Heart left ventricle (tissue), 16 donors: ENCODE measurements at places on chromosomes 12 and 14. TPM values are rescaled to one million over a fixed set of nuclear protein-coding genes. Genes with fewer than 3 reads are reported as not detected.

GRCh38 chr14:103563844-103564505 lies 1.2 kb downstream of the COA8 start:
- peak overlapping the region; percentile 85 for H3K4me3 ChIP-seq
- no peak overlapping the region for H3K27ac ChIP-seq
- H3K4me1 ChIP-seq, result peaks cover 56% of the 10 kb centered on the region
- peaks cover 2% of the 10 kb centered on the region for H3K36me3 ChIP-seq
- DNase-seq, result no peak
- no peaks in the 10 kb centered on the region for H3K27me3 ChIP-seq

DNA sequence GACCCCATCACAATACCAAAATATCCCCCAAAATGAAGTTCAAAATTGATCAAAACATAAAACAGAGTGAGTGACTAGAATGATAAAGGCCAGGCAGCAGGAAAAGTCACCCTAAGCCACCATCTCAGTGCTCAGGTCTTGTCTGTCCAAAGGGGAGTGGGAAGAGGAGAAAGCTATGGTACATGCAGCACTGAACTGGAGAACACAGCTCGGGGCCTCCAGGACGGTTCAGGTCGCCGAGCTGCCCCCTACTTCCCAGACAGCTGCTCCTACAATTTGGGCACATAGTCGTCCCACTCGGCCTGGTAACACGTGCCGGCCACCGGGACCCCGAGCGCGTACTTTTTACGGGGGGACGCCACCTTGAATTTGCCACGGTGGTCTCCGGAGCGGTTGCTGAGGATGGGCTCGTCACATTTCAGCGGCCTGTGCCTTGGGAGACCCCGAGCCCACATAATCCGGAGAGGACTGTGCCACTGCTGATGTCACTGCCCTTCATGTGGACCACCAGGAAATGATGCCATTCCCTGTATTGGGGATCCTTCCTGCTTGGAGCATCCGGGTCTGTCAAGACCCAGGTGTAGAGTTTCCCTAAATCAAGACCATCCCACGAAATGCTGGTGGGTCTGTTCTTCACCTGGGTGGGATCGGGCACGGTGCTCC lies 31.6 kb downstream of the AK7 start:
- H3K4me1 ChIP-seq, result peaks cover 4% of the 10 kb centered on the region
- no peaks in the 10 kb centered on the region for H3K27me3 ChIP-seq
- no peak overlapping the region for H3K27ac ChIP-seq
- H3K36me3 ChIP-seq, result no peaks in the 10 kb centered on the region
- no peak for DNase-seq
- H3K4me3 ChIP-seq, result peak overlapping the region; percentile 47

DNA sequence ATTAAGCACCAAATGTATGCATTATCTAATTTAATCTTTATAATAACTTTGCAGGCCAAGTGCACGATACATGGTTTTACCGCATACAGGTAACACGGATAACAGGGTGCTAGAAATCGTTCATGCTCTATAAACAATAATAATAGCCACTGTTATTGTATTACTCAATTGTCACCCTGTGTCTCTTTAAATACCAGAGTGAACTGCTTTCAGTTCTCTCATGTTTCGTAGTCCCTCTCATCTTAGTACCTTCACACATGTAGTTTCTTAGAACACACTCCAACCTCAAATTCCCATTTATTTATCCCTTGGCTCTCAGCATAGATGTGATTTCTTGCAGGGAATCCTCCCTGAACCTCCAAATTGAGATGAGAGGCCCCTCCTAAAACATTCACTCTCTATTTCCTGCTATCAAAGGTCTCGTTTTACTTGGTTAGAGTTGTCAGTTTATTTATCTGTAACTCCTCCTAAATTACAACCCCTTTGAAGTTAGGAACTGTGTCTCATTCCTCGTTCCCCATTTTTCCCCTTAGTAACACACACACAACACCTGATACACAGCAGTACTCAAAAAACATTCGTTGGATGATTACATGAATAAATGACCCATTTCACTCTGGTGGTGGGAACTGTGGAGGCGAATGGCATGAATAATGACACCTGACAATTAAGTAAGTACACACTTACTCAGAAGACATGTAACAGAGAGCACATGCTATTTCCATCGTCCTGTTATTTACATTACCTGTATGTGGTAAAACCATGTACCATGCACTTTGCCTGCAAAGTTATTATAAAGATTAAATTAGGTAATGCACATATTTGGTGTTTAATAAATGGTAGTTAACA lies 134.6 kb downstream of the BTG1 start:
- no peaks in the 10 kb centered on the region for H3K27me3 ChIP-seq
- no peaks in the 10 kb centered on the region for H3K4me1 ChIP-seq
- H3K27ac ChIP-seq, result no peak overlapping the region
- no peak overlapping the region for H3K4me3 ChIP-seq

GRCh38 chr12:53200107-53200457 lies 7.0 kb downstream of the ITGB7 start:
- H3K4me1 ChIP-seq, result no peaks in the 10 kb centered on the region
- no peaks in the 10 kb centered on the region for H3K36me3 ChIP-seq

IAPP gene
- not detected for polyA plus RNA-seq

- peaks cover 92% of the 10 kb centered on the region for H3K36me3 ChIP-seq
- no peak for DNase-seq
- no peaks in the 10 kb centered on the region for H3K27me3 ChIP-seq
- H3K4me3 ChIP-seq, result no peak overlapping the region
- H3K4me1 ChIP-seq, result no peaks in the 10 kb centered on the region
Measured at GRCh38 chr12:110379197-110379596, 24.3 kb downstream of the ANAPC7 start.

DNA sequence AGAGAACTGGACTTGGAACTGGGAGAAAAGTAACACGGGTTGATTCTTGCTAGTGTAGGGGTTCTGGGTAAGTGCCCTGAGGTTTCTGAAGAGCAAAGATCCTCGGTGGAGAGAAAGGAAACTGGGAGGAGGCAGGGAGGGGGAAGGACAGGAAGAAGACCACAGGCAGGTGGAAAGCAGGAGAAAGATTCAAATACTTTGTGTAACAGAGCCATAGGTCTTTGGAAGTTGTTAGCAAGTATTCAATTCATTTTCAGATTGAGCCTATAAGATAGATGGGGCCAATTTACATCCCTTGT lies 1.3 kb downstream of the PNP start:
- DNase-seq, result no peak
- peaks cover 8% of the 10 kb centered on the region for H3K4me1 ChIP-seq
- no peaks in the 10 kb centered on the region for H3K27me3 ChIP-seq
- no peaks in the 10 kb centered on the region for H3K36me3 ChIP-seq
- peak overlapping the region; percentile 87 for H3K27ac ChIP-seq
- H3K4me3 ChIP-seq, result peak overlapping the region; percentile 78

ANKS1B gene
- polyA plus RNA-seq, result 0.62 TPM

COCH gene
- polyA plus RNA-seq, result 0.36 TPM

- DNase-seq, result no peak
- H3K27ac ChIP-seq, result no peak overlapping the region
- H3K36me3 ChIP-seq, result no peaks in the 10 kb centered on the region
- no peak overlapping the region for H3K4me3 ChIP-seq
Measured at GRCh38 chr12:124719231-124719630, 144.4 kb downstream of the SCARB1 start.

GRCh38 chr14:35337269-35338255 lies 45.4 kb downstream of the PSMA6 start:
- no peaks in the 10 kb centered on the region for H3K36me3 ChIP-seq
- H3K27me3 ChIP-seq, result no peaks in the 10 kb centered on the region
- peak overlapping the region; percentile 72 for H3K27ac ChIP-seq
- H3K4me1 ChIP-seq, result peaks cover 53% of the 10 kb centered on the region

SLC25A47 gene
- polyA plus RNA-seq, result not detected

DNA sequence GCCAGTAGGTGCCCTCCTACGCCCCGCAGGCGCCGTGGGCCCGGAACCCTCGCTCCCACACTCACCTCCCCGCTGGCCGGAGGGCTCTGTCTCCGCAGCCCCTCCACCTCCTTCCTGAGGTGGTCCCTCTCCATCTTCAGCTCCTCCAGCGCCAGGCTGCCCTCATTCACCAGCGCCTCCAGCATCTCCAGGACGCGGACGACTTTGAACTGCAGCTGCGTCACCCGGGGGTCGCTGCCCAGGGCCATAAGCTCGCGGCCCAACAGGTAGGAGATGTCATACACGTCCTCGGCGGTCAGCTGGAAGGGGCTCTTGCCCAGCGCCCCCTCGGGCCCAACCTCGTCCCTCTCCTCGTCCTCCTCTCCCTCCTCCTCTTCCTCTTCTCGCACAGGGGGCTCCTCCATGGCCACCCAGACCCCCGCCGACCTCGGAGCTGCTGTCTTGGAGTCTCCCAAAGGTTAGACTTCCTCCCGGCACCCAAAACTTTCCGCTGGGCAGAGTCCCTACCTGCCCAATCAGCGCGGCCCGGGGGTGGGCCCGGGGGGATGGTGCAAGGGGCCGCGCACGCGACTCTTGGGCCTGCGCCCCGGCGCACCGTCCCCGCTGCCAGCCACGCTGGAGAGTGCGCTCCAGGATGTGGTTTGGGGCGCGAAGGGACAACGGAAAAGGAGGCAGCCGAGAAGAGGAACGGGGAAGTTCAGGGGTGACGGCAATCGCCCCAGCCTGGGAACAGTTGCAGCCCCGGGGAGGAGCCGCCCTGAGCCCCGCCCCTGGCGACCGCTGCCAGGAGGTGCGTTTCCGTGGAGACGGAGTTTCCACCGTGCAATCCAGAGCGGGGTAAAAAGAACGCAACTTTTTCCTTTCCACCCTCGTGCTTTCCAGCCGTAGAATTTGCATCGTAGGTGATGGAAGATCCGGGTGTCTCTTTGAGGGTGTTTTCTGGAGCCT lies at the start of gene RILPL2:
TSS of gene RILPL2 (minus strand) at position 668 of the 948 bp plus-strand sequence. CDS start at position 404, 264 bp downstream.
- H3K4me1 ChIP-seq, result peaks cover 51% of the 10 kb centered on the region
- H3K27ac ChIP-seq, result peak within 1 kb of the TSS; percentile 87
- peak within 1 kb of the TSS; percentile 79 for H3K4me3 ChIP-seq
- peaks cover 3% of the 10 kb centered on the region for H3K36me3 ChIP-seq
- H3K27me3 ChIP-seq, result no peaks in the 10 kb centered on the region

DNA sequence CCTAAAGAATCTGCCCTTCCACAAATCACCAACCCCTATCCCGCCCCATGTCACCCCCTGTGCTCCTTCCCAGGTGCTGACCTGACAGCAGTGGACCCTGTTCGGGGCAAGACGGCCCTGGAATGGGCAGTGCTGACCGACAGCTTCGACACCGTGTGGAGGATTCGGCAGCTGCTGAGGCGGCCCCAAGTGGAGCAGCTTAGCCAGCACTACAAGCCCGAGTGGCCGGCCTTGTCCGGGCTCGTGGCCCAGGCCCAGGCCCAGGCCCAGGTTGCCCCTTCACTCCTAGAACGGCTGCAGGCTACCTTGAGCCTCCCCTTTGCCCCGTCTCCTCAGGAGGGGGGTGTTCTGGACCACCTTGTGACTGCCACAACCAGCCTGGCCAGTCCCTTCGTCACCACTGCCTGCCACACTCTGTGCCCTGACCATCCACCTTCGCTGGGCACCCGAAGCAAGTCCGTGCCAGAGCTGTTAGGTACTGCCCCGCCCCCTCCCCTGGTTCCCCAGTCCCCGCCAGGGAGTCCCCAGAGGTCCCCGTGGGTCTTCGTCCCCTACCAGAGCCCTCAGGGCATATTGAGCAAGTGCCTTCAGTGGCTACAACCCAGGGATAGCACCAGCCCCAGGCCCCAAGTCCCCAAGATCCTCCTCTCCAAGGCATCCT lies 2.7 kb downstream of the ANKRD33 start:
- no peak for DNase-seq
- H3K27ac ChIP-seq, result no peak overlapping the region
- no peaks in the 10 kb centered on the region for H3K27me3 ChIP-seq

ADCY4 gene
- polyA plus RNA-seq, result 21.9 TPM

ITGB7 gene
- 0.50 TPM for polyA plus RNA-seq

GUCY2C gene
- polyA plus RNA-seq, result 0.03 TPM

- H3K27me3 ChIP-seq, result no peaks in the 10 kb centered on the region
- H3K4me1 ChIP-seq, result no peaks in the 10 kb centered on the region
- DNase-seq, result no peak
- no peak overlapping the region for H3K4me3 ChIP-seq
- no peaks in the 10 kb centered on the region for H3K36me3 ChIP-seq
- H3K27ac ChIP-seq, result peak overlapping the region; percentile 7
Measured at GRCh38 chr14:24928386-24928900, 121.5 kb downstream of the STXBP6 start.

GRCh38 chr12:70756791-70757190 lies 119.6 kb upstream of the PTPRB start:
- H3K27ac ChIP-seq, result no peak overlapping the region
- no peaks in the 10 kb centered on the region for H3K4me1 ChIP-seq
- no peak overlapping the region for H3K4me3 ChIP-seq

DNA sequence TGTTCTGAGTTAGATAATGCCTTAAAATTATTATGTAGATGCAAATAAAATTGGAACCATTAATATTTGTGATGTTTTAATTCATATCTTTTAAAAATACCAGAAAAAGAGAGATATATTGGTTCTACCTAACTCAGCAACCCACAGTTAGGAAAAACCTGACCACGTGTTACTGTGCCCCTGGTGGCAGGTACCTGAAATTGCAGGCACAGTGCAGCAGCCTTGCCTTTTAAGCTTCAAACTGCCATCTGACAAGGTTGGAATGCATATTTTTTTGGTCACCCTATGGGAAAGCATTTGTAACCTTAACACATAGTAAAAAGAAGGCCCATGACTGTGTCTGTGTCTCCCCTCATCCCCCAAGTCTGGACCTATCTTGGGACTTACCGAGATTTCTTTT lies 109.4 kb upstream of the NOS1 start:
- H3K4me1 ChIP-seq, result no peaks in the 10 kb centered on the region
- no peak overlapping the region for H3K27ac ChIP-seq
- H3K27me3 ChIP-seq, result no peaks in the 10 kb centered on the region

DNA sequence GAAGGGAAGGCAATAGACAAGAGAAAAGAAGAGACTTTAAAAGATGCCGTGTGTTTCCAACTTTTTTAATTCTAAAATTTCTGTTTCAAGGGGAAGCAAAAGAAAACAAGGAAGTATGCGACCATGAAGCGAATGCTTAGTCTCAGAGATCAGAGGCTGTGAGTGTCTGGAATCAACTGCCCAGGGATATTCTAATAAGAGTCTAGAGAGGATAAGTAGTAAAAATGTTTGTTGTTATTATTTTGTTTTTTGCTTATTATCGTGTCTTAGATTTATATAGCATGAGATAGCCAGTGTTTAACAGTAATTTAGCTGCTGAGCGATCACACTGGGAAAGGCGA lies 421 bp downstream of the FCF1 start:
- no peak overlapping the region for H3K27ac ChIP-seq
- peaks cover 38% of the 10 kb centered on the region for H3K36me3 ChIP-seq

- H3K4me1 ChIP-seq, result no peaks in the 10 kb centered on the region
- no peak overlapping the region for H3K4me3 ChIP-seq
Measured at GRCh38 chr12:54759751-54760150, 94.6 kb upstream of the MUCL1 start.

DNA sequence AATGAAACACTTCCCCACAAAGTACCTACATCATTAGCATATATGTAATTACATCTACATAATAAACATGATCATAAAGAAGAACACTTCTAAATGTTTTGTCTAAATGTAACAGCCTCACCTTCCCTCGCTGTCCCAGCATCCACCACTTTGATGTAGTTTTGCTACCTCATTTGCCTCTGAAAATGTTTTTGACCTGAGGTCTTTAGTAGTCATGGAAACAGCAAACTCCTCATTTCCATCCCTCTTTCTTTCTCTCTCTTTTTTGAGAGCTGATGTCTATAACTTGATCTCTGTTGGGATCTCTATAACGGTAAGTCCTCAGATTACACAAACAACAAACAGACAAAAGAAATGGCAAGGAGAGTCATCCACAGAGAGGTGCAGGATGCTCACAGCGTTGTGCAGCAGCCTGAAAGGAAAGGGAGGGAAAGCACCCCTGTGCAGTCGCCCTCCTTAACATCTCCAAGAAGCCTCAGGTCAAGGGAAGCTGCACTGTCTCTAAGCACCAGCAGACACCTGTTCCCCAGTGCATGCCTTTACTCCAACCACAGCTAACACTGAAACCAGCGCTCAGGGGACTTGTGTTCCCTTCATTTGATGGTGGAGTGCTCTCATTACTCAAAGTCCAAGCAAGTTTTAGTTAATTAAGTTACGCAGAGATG lies 268.7 kb downstream of the TMEM132D start:
- no peak overlapping the region for H3K4me3 ChIP-seq
- H3K36me3 ChIP-seq, result no peaks in the 10 kb centered on the region
- no peaks in the 10 kb centered on the region for H3K4me1 ChIP-seq
- DNase-seq, result no peak
- H3K27me3 ChIP-seq, result no peaks in the 10 kb centered on the region
